Stimulated activated CD8-positive, alpha-beta memory T cell treated with anti-CD3 and anti-CD28 coated beads, Interleukin-15, amount 100 ng/mL, for 4 hours (primary cell): ENCODE measurements at places on chromosomes 4 and X.

DNA sequence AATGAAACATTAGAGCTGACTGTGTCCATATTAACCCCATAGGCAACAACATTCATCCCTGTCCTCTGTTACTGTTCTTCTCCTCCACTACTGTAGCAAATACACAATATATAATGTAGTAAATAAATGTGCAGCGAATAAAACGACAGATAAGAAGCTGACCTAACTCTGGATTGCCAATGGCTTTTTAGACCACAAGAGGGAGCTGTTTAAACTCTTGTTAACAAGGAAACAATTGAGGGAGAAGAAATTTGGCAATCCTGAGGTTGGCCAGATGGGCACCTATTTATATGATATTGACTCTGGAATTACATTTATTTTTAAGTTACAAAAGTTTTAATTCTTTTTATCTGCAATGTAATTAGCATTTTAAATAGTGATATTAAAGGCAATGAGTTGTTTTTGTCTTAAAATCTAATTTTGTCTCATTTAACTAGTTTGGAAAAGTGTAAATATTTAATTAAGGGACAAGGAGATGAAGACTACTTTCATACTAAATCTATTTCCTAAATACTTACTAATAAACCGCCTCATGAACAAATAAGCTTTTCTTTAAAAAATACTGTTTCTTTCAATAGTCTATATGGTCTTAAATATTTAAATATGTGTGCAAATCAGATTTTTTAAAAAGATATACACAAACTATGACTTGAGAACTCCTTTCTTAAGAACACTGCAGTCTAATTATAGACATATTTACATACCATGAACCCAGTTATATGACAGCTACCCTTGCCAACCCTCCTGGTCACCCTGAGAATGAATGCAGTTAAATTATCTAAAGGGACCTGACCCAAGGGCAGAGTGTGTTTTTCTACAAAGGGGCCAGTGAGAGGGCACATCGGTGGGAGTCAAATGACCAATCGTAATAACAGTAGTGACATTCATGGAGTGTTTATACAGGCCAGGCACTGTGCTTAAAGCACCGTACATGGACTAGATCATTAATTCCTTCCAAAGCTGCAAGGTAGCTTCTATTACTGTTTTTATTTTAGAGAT is 52.9 kb upstream of the HPF1 start:
- DNase-seq: no peak

DNA sequence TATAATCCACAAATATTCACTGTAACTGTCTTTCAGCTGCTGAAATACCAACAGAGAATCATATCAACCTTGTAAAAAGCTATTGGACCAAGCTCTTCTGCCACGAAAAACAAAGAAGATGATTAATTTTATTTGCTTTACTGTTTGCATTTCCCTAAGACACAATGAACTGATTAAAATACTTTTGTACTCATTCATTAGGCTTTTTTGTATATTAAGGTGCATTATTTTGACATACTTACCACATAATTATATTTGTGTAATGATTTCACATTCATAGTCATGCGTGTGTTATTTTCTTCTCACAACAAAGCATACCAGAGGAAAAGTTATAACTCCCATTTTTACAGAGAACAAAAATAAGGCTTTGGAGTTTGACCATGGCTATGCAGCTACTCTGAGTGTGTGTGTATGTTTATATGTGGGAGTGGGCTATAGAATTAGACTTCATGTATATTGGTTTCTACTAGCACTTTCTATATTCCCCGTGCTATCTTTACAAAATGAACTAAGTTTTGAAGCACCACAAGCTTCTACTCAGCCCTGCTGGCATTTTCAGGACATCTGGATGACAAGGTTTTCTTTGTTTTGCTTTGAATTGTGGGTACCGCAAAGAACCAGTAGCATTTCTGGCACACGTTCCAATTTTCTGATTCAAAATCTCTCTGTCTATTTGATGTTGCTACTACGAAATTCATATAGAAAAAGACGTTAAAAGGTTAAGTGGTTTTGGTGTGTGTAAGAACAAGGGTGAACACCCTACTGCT is 11.0 kb upstream of the FGF5 start:
- DNase-seq: no peak

- DNase-seq: no peak
Measured at GRCh38 chr4:56301997-56302496, 85.2 kb downstream of the AASDH start.

GRCh38 chrX:20061855-20062254 is 54.9 kb downstream of the MAP7D2 start:
- DNase-seq: no peak

- no peak for DNase-seq
Measured at GRCh38 chr4:73421708-73422457, 14.1 kb upstream of the AFP start.

DNA sequence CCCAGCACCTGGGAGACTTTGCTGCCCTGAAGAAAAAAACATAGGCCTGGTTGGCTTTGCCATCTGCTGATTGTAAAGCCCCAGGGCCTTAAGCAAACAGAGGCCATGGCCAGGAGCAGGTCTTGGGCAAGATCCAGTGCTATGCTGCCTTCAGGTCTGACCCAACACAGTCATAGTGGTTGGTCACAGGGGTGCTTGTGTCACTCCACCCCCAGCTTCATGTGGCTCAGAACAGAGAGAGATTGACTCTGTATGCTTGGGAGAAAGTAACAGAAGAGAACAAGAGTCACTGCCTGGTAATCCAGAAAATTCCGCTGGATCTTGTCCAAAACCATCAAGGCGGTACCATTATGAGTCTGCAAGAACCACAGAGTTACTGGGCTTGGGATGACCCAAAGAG is 24.4 kb upstream of the SMARCA5 start:
- no peak for DNase-seq

DNA sequence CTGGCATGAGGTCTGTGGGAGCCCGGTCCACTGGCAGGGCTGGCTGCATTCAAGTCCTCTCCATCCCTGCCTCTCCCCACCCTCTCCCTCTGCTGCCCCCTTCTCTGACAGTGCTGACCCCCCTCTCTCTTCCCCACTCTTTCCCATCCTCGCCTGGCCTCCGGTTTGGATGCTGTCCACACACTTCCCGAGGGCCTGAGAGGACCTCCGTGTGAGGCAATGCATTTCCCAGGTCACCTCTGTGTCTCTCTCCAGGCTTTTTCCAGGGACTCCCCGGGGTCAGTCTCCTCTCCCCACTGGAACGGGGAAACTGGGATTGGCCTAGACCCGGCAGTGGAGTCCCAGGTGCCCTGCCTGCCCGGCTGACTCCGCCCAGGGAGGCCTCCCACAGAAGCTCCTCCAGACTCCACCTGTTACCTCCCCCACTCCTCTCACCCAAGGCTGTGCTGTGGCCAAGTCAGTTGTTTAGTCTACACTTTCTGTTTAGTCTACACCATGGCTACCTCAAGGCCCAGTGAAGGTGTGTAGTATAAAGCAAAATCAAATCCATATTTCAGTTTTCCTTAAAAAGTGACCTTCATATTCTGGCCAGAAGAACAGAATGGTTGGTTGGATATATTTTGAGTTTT is 146.8 kb downstream of the PTTG2 start:
- no peak for DNase-seq

- no peak for DNase-seq
Measured at GRCh38 chr4:82754513-82755165, 44.0 kb downstream of the SCD5 start.

GRCh38 chr4:88027611-88028608 is 20.5 kb downstream of the PKD2 start:
- DNase-seq: no peak

GRCh38 chrX:43880425-43880824 is 1.8 kb downstream of the MAOB start:
- no peak for DNase-seq

DNA sequence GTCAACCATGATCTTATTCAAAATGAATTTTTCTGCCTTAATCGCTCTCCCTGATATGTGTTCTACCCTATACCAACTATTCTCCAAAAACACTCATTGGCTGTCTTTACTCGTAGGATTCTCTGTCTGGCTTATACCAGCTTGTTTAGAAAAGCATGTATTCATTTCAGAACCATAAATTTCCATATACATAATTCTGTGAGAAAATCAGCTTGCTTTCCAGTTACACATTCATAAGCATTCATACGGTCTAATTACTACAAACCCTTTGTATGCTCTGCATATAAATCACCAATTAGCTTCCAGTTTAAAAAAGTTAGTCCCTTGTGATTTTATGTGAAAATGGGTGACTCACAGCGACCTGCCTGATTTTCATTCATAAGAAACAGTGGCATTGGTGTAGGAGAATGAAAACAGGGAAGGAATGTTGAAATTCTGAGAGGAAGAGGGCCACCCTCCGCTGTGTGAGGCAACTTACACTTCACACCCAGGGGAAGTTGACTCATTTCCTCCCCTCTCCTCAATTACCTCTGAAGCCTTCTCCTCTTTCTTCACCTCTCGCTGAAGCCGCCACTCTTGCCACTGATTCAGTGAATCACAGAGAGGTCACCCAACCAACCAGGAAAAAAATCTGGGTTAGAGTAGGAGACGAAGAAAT is 63.3 kb downstream of the MEPE start:
- DNase-seq: no peak

DNA sequence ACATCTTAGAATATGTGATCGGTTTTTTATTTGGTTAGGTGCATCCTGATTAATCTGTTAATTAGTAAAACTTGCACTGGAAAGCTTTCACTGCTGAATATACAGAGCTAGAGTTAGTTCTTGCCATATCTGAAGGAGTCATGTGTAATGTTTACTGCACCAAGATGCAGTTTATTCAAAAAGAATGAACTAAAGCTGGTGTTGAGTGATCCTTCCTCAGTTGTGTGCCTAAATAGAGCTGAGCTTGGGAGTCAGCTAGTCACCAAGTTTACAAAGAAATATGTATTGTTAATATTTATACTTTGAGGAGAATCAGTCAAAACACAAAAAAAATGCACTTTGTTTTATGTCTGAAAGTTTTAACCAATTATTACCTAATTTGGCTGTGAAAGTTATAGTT is 54.1 kb upstream of the FHDC1 start:
- no peak for DNase-seq

GRCh38 chr4:9602389-9602914 is 158.2 kb downstream of the DEFB131A start:
- DNase-seq: no peak
